ENCODE measurements at places on chromosomes 11 and 22.

GRCh38 chr22:33005476-33005875, 52.7 kb downstream of the SYN3 start:
- DNase-seq = no peak

DNA sequence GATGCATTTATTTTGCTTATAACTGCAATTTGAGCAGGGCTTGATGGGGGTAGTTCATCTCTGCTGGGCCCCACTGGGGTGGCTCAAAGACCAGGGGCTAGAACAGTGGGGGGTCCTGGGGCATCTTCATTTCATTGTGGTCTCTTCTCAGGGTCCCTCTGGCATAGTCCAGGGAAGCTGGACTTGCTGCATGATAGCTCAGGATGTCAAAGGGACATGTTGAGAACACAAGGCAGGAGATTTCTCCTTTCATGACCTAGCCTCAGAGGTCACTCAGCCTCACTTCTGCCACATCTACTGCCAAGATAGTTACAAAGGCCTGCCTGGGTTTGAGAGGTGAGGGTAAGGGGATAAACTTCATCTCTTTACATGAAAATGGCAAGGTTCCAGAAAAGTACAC, 89.5 kb downstream of the CWC15 start:
- DNase-seq = peak; percentile 3

- DNase-seq = no peak
These were observed 93.7 kb downstream of the ZBTB16 start for GRCh38 chr11:114153224-114153623.

DNA sequence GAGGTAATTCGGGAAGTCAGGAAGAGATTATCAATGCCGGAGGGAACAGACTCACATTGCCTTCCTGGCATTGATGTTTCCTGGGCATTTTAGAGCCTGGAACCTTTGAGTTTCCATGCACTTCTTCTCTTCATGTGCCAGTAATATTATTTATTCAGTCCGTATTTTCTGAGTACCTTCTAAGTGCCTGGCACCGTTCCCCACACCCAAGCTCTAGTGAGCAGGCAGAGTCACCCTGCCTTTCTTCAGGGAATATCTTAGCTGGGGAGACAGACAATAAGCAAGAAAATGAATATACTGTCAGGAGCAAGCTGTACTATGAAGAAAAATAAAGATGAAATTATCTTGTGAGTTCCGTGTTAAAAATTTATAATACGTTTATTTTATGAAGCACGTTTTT, 136.2 kb upstream of the SEZ6L start:
- DNase-seq = no peak

DNA sequence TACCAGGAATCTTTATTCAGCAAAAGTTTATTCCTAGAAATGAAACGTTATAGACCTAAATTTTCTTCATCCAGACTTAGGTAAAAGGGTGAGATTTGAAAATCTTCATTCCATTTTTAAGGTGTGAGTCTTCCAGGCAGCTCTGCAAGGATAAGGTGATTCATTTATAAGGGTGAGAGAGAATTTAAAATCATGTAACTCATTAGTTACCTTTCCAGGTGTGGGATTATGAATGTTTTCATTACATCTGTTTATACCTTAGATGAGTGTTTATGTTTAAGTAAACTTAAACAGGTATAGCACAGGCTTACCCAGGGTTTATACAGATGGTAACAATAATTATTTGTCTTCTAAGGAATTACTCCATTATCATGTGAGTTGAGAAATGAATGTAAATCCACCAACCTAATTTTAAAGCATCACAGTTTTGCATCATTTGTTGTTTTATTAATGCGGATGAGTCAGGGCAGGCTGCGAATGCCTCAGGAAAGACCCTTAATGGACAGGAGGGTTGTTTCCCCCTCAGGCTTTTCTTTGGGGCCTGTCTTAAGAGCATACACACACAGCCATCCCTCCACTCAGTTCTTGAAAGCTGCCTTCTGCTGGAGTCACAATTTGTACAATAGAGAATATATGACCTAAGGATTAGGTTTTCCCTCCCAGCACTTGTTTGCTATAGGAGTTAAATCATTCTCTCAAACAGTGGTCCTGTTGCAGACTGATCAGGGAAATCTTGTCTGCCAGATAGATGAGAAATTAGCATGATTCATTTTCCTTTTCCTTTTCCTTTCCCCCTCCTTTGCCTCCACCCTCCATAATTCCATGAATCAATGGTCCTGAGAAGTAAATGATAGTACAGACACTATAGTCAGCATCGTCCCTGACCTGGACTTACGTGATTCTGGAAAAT, 3.0 kb downstream of the PRSS23 start:
- no peak for DNase-seq

GRCh38 chr11:36403661-36404060, 106.4 kb downstream of the TRAF6 start:
- no peak for DNase-seq

GRCh38 chr22:22196018-22196533, 48.5 kb upstream of the VPREB1 start:
- no peak for DNase-seq
